ENCODE measurements at places on chromosomes 13 and 19. TPM values are rescaled to one million over a fixed set of nuclear protein-coding genes. Genes with fewer than 3 reads are reported as not detected.

- no peak for DNase-seq
Observed at GRCh38 chr13:110351636-110352420, 44.7 kb downstream of the COL4A2 start.

- no peak for DNase-seq
Observed at GRCh38 chr19:42455621-42456081, 12.9 kb upstream of the CXCL17 start.

DNA sequence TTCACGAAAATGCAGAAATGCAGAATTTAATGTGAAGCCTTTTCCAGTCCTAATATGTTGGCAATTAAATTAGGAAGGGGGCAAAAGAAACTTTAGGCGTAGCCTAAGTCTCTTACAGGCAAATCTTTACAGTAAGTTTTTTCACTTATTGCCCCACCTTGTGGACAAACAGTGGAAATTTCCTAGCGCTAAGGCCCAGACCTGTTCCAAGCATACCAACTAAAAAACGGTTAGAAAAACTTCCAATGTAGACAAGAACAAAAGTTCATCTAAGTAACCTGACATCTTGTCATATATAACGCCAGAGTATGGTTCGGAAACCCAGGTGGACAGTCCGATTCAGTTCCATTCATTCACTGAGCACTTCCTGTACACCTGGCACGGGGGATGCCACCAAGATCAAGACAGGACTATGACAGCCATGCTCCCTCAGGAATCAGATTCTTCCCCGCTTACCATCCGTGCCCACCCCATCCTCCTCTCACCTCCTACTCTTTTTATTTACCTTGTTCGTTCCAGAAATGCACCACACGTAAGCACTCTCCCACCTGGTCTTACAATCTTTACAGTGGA lies 4.9 kb downstream of the ZAR1L start:
- DNase-seq, result no peak

DNA sequence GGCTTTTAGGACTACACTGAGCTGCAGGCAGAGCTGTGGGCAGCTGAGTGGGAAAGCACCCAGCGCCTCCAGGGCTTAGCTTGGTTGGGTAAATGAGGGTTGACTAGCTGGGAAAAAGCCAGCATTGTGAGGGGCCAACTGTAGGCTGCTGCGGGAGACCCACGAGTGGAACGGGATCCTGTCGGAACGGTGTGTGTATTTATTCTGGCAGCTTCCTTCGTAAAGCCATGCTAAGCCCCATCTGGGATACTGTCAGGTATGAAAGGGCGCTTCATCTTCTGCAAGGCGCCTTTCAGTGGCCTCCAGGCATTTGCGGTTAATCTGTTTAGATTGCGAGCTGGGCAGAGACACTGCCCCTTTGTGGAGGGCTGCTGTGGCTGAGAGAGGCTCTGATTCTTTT lies 39.5 kb upstream of the CNMD start:
- no peak for DNase-seq

DNA sequence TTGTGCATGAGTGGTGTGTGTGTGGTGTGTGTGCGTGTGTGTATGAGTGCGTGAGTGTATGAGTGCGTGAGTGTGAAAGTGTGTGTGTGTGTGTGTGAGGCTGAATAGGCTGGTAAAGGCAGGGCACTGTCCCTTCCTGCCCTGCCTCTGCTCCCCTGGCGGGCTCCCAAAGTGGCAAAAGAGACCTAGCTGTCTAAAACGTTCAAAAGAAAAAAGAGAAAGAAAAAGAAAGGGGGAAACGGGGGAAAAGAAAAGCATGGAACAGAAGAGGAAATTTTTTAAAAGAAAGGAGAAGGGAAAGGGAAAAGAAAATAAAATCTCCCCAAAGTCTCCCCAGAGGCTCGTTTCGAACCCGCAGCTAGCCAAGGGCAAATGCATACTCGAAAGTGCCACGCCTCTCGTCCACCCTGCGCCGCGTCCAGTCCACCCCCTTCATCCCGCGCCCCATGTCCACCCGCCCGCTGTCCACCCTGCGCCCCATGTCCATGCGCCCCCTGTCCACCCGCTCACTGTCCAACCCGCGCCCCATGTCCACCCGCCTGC lies 37.0 kb upstream of the FLT1 start:
- no peak for DNase-seq

DNA sequence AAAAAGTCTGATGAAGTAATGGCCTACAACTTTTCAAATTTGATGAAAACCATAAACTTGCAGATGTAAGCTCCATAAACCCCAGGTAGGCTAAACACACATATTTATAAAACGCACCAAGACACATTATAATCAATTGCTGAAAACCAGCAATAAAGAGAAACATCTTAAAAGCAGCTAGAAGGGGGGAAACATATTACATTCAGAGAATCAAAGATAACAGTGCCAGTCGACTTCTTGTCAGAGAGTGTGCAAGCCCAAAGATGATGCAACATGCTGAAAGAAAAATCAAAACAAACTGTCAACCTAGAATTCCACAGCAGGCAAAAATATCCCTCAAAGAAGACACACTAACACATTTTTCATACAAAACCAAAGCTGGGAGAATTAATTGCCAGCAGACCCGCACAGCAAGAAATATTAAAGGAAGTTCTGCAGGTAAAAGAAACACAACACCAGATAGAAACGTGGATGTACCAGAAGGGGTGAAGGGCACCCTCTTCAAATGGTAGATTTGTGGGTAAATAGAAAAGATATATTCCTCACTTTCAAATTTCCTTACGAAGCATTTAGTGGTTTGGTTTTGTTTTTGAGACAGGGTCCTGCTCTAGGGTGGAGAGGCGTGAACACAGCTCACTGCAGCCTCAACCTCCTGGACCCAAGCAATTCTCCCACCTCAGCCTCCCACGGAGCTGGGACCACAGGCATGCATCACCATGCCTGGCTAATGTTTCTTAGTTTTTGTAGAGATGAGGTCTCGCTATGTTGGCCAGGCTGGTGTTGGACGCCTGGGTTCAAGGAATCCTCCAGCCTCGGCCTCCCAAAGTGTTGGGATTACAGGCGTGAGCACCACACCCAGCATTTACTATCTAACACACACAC lies 16.5 kb upstream of the ATP1A3 start:
- no peak for DNase-seq

DNA sequence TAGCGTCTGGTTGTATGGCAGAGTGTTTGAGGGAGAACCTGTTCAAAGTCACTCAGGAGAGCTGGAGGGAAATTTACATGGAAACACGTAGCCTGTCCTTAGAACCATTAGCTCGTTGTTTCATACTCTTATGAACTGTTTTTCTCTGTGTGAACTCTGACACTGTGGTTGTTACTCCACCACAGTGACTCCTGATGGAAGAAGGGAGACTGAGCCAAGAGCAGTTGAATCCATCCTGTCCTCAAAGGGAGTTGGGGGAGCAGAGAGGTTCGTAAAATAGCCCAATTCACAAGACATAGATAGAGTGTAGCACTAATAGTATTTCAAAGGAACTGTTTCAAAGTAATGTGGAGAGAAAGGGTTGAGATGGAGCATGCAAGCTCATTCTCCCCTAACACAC lies 964.8 kb downstream of the PCDH9 start:
- no peak for DNase-seq

- no peak for DNase-seq
Observed at GRCh38 chr13:22897571-22898314, 283.0 kb upstream of the SGCG start.

DNA sequence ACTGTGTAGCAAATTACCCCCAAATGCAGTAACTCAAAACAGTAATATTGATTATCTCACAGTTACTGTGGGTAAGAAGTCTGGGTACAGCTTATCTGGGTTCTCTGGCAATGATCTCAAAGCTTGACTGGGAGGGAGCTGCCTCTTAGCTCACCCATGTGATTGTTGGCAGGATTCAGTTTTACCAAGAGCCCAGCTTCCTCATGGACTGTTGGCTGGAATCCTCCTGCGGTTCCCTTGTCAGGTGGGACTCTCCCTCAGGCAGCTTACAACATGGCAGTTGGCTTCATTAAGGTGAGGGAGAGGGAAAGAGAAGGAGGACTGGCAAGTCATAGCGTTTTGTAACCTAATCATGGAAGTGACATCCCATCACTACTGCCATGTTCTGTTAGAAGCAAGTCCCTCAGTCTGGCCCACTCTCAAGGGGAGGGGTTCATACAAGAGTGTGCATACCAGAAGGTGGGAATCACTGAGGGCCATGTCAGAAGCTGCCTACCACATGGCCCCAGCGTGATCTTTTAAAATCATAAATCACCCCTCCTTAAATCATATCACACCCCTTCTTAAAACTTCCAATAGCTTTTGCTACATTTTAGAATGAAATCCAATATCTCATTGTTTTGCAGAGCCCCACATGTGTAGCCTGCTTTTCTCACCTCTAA lies 108.1 kb downstream of the OLFM4 start:
- DNase-seq, result no peak

- no peak for DNase-seq
Observed at GRCh38 chr19:47096721-47097120, 16.9 kb downstream of the ZC3H4 start.

- no peak for DNase-seq
Observed at GRCh38 chr13:29516012-29516411, 79.5 kb downstream of the SLC7A1 start.

- no peak for DNase-seq
Observed at GRCh38 chr13:72666391-72666790, 61.0 kb downstream of the MZT1 start.

MCEMP1 gene
- total RNA-seq, result 0.78 TPM

ZNF737 gene
- total RNA-seq, result 94.1 TPM

KCNC3 gene
- total RNA-seq, result 2.3 TPM

DHDH gene
- not detected for total RNA-seq

THSD1 gene
- 15.0 TPM for total RNA-seq

TINCR gene
- 0.31 TPM for total RNA-seq

MUC16 gene
- not detected for total RNA-seq
